ENCODE measurements at places on chromosomes 13 and 19.
A peak's percentile ranks its signal among the peaks of the same experiment; 100 is the strongest.

DNA sequence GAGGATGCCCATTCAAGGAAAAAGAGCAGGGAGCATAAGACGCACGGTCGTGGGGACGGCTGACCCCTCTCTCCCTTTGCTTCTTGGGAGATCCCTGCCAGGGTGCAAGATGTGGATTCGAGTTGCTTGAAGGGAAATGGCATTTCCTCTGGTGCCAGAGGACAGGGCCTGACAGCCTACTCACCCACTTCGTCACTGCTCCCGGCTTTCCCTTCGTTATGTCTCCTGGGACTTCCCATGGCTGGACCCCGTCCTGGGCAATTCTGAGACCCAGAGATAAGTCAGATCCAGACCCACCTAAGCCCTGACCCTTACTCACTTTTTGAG is 1.2 kb downstream of the TBC1D17 start:
- no peak for DNase-seq

DNA sequence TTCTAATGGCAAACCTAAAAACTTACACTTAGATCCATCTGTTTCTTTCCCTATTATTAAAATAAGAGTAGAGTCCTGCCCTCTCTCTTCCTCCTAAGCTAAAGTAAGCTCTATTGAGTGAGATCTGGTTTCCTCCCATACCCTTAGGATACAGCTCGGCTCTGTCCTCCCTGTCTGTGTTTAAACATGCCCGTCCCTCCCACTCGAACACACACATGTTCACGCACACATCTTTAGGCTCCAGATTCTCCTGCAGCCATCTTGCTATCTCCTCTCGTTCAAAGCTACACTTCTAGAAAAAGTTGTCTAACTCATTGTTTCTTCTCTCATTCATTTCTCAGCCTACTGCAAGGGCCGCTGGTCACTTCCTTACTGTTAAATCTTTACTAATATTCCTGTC is 15.1 kb upstream of the CEBPG start:
- no peak for DNase-seq

DNA sequence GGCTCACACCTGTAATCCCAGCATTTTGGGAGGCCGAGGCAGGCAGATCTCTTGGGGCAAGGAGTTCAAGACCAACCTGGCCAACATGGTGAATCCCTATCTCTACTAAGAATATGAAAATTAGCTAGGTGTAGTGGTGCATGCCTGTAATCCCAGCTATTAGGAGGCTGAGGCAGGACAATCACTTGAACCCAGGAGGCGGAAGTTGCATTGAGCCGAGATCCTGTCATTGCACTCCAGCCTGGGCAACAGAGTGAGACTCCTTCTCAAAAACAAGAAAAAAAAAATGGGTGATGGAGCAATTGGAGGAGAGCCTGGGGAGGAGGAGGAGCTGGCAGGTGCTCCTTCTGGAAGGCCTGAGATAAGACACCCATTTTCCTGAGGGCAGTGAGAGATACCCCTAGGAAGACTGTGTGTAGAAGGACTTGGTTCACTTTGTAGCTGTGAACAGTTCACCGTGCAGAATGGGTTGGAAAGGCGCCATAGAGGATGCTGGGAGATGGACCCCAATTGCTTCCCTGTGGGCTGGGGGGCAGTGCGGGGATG is 8.7 kb upstream of the CARM1 start:
- no peak for DNase-seq

- DNase-seq, result no peak
Measured at GRCh38 chr13:91805605-91806004, 407.2 kb downstream of the GPC5 start.

DNA sequence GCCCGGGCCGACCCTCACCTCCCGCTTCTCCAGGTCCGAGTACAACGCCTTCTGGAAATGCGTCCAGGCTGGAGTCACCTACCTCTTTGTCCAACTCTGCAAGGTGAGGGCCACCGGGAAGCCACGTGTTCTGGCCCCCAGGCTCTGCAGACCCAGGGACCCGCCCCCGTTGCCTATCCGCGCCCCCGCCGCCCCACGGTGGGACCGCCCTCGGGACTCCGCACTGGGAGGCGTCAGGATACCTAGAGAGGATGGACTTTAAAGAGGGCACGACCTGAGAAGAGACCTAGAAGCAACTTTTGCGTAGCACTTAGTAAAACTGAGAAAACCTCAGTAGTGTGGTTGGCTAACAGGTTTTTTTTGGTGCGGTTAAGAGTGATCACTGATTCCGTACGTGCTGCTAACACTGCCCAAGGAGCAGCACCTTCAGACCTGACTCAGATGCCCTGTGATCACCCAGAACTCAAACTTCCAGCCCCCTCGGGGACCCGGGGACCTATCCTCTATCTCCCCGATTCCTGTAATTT is 492 bp downstream of the TMEM147 start:
- DNase-seq, result peak; percentile 50

DNA sequence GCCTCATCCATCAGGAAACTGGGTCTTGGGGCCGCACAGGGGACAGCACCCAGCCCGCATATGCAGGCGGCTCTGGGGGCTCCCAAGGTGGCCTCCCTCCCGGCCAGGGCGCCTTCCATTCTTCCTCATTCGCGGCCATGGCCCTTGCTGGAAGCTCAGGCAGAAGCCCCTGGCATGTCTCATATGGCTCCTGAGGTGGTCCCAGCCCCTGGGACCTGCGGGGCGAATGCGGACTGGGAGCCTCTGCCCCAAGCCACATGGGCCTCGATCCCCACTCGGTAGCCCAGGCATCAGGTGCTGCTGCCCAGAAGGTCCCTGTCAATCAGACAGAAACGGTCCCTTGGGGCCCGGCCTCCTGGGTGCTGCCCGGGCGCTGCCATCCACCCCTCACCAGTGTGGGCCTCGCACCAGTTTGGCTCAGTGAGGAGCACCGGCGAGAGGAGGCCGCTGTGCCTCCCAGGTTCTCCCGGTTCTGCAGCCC is 301.6 kb downstream of the TEX29 start:
- DNase-seq, result no peak

- DNase-seq, result no peak
Measured at GRCh38 chr13:110555601-110556223, 5.8 kb downstream of the RAB20 start.

DNA sequence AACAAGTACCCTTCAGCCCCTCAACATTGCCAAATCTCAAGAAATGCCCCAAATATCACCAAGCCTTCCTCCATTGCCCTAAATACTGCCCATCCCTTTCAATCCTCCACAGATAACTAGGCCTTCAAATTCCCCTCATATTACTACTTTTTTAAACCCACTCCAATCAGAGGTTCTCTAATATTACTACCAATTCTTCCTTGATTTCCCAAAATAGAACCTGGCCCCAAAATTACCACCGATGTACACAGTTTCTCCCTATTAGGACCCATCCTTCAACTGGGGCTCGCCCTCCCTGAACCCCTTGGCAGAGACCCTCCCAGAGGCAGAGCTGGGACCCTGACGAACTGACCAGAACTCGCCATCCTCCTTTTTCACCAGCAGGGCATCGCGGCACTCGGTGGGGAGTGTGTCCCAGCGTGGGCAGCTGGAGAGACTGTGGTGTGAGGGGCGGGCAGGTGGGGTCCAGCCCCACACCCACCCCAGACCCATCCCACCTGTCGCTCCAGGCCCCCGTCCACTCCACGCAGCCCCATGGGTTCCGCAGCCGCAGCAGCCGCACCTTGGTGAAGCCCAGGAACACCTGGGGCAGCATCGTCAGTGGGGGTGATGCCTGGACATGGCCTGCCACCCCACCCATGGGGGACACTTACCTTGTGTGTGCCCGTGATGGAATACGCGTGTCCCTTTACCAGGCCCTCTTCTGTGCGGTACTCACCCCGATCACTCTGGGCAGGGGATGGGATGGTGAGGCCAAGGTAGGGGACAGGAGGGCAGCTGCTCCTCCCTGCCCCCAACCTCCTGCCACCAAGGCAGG is 6.1 kb downstream of the CAPN12 start:
- no peak for DNase-seq

GRCh38 chr13:80551650-80552497 is 210.9 kb upstream of the SPRY2 start:
- DNase-seq, result no peak
